ENCODE measurements at places on chromosomes 13 and 19. TPM values are rescaled to one million over a fixed set of nuclear protein-coding genes. Genes with fewer than 3 reads are reported as not detected.

GRIK5 gene
- total RNA-seq, result 18.4 TPM

OR7C2 gene
- total RNA-seq, result not detected

DNA sequence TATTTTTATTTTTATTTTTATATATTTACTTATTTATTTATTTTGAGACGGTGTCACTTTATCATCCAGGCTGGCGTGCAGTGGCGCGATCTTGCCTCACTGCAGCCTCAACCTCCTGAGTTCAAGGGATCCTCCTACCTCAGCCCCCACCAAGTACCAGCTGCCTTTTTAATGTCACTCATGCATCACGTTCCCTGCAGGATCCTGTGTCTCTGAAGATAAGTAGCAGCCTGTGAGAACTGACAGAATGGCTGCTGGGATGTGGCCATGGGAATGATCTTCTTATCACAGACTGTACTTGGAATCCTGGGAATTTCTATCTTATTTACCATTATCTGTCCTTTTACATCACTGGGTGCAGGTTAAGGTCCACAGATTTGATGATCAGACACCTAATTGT lies 9.2 kb upstream of the ZNF761 start:
- no peak for DNase-seq

DNA sequence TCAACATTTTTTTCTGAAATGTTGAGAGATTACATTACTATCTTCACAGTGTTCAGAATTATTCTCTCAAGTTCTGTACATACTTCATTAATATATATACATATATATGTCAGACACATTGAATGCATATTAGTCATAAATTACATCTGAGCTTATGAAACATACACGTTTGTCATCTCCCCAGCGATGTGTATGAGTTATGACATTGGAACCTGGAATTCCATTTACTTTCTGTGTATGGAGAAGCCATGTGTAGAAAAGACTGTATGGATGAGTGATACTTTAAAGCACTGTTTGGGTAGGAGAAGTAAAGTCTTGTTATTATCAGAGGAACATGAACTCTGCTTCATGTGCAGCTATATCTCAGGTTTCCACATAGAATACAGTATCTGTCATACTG lies 167.2 kb downstream of the FGF14 start:
- DNase-seq, result no peak

BAX gene
- 286 TPM for total RNA-seq

DNA sequence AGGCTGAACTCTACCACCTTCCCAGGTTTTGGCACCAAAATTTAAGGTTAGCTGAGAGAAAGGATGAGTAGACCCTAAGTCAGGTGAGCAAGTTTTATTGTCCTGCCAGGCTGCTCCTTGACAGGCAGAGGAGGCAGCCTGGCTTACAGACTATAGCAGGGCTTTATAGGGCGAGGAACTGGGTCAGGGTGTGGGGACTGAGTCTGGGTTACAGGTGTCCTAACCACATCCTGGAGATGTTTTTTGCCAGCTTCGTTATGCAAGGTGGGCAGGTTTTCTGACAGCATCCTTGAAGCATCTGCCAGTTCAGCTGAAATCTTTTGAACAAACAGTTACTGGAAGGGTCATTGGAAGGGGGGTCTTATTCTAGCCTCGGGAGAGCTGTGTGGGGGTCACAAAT lies 905.7 kb upstream of the SLITRK5 start:
- DNase-seq, result no peak

DNA sequence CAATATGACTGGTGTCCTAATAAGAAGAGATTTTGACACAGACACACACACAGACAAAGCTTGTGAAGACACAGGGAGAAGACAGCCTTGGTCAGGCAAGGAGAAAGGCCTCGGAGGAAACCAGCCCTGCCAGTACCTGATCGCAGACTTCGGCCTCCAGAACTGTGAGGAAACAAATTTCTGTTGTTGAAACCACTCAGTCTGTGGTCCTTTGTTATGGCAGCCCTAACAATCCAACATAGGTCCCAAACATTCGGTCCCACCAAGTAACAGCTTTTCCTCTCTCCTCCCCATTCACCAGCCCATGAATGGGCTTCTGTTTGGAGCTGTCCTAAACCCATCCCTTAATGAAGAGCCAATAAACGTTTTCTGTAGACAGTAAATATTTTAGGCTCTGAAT lies 36.4 kb upstream of the UBAC2 start:
- DNase-seq, result no peak

ZNF443 gene
- total RNA-seq, result 7.3 TPM

DNA sequence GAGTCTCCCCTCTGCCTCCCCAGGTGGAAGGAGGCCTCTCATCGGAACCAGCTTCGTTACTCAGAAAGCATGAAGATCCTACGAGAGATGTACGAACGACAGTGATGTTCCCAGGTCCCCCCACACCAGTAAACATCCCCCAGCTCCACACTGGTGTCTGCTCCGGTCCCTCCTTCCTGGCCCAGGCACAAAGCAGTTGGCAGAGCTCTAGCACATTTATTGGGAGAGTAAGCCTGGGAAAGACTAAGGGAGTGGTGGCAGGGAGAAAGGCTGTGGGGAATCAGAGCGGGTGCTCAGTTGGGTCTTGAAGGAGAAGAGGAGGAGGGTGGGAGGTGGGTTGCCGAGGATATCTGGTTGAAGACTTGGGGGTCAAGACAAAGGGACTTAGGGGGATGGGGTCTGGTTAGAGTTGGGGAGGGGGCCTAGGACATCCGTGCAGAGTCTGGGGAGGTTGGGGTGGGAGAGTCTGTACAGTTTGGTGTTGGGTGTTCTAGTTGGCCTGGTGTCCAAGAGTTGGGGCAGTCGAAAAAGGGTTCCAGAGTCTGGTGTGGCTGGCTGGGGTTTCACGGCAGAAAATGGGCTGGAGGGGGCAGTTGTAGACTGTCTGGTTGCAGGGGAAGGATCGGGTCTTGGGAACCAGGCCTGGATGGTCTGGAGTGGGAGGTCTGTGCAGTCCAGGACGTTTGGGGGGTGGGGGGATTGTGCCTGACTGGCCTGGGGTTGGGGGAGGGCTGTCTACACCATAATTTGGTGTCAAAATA lies 2.3 kb downstream of the HSPB6 start:
- no peak for DNase-seq

GRCh38 chr13:70784207-70784989 lies 676.1 kb upstream of the KLHL1 start:
- no peak for DNase-seq

- no peak for DNase-seq
These were observed 130.6 kb upstream of the SOX1 start for GRCh38 chr13:111936267-111936925.

IGFL3 gene
- not detected for total RNA-seq

GRCh38 chr13:30895773-30896172 lies 10.3 kb upstream of the MEDAG start:
- no peak for DNase-seq

- peak; percentile 96 for DNase-seq
These were observed at the start of gene NOVA2 for GRCh38 chr19:45973553-45974338. NOVA2 (minus strand) TSS chr19:45973865; CDS start chr19:45973351, 514 bp downstream.

GGN gene
- total RNA-seq, result 0.74 TPM

DNA sequence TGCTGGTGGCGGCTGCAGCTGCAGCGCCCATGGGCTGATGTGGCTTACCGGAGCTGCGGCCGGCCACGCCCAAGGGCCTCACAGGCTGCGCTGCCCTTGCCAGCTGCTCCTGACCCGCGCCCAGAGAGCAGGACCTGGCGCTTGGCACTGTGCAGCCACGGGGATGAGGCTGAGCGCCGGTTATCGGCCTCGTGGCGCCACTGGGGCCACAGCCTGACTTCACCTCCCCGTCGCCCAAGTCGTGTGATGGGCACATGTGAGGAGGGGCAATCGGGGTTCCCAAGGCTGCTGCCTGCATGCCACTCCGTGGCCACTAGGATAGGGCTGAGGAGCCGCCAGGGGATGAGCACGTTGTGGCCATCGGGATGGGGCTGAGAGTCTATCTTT lies 77.2 kb upstream of the PABPC3 start:
- DNase-seq, result no peak

KLHL1 gene
- total RNA-seq, result not detected

LHB gene
- total RNA-seq, result 1.4 TPM

POP4 gene
- 48.8 TPM for total RNA-seq

DNA sequence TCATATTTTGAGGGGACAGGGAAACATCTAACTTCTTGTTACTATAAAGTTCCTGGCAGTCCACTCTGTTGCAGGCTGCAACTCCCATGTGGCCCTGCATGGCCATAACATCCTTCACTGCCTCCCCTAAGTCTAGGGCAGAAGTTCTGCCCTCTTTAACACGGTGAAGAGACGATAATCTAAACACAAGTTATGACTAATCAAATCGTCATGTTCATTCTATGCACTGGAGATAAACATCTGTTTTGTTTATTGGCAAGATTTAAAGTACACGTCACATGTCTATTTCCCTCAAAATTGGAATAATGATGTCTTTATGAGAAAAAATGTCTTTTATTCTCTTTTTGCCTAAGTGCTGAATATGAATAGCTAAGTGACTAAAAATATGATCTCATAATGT lies 1629.4 kb downstream of the PCDH9 start:
- DNase-seq, result no peak

COL4A1 gene
- 2,720 TPM for total RNA-seq

DNA sequence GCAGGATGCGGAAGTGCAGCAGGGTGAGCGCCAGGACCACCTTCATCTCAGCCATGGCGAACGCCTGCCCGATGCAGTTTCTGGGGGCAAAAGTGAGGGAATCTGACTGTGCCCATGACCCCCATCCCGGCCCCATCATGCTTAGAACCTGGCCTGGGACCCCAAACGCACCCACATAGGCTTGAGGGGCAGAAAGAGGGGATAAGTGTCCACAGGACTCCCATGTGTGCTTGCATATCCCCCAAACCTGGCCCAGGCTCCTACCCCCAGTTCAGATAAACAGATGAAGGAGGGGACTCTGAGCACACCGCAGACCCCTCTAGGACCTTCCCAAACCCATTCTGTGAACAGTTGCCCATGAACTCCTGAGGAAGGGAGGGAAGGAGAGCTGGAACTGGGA lies 16.0 kb upstream of the CYP4F2 start:
- no peak for DNase-seq

DNA sequence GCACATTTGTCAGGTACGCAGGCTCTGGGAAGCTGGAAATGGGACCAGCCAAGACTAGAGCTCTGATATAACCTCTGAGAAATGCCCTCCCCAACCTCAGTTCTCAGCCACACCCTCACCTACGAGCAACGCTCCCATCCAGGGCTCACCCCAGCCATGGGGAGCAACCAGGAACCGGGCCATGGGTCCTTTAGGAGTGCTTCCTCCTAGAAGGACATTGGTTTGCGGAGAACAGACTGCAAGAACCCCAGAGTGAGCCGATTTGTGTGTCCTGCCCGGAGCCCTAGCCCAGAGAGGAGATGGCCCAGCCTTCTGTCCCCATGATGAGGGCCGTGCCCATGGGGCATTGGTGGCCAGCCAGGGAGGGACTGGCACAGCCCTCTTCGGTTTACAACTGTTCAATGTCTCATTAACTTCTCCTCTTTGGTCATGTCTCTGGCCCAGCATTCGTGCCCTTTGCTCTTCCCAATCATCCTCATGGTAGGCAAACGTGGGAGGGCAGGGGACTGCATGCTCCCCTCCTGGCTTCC lies 32.9 kb upstream of the IGSF23 start:
- DNase-seq, result no peak

- DNase-seq, result no peak
These were observed 3.6 kb upstream of the ADAMTSL5 start for GRCh38 chr19:1516395-1516753.

GRCh38 chr19:13095934-13096927 lies 6.4 kb downstream of the LYL1 start:
- peak; percentile 75 for DNase-seq

DNA sequence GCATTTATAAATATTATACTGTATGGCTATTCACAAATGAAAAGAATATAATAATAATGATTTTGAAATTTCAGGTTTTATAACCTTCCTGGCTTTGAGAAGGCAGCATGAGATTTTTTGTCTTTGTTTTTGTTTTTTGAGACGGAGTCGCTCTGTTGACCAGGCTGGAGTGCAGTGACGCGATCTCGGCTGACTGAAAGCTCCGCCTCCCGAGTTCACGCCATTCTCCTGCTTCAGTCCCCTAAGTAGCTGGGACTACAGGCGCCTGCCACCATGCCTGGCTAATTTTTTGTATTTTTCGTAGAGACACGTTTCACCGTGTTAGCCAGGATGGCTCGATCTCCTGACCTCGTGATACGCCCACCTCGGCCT lies 64.1 kb downstream of the ZNF429 start:
- no peak for DNase-seq

GRCh38 chr13:46348961-46349360 lies 38.1 kb downstream of the RUBCNL start:
- DNase-seq, result no peak

DNA sequence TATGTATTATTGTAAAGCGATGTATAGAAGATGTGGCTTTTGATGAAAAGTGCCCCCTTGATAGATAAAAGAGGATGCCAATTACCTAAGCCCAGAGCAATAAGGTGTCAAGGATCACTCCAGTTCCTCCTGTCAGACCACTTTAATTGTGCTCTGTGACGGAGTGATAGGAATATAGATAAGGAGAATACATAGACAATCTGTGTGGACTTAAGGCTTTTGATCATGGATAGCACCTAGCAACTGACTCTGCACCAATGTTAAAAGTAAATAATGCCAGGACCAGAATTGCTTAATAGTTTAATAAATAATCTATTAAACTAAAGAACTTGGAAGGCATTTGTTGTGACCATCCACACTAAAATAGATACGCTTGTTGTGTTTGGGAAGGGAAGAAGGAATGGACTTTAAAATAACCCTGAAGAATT lies 390.7 kb upstream of the ARGLU1 start:
- DNase-seq, result no peak

PSG1 gene
- total RNA-seq, result not detected

DNA sequence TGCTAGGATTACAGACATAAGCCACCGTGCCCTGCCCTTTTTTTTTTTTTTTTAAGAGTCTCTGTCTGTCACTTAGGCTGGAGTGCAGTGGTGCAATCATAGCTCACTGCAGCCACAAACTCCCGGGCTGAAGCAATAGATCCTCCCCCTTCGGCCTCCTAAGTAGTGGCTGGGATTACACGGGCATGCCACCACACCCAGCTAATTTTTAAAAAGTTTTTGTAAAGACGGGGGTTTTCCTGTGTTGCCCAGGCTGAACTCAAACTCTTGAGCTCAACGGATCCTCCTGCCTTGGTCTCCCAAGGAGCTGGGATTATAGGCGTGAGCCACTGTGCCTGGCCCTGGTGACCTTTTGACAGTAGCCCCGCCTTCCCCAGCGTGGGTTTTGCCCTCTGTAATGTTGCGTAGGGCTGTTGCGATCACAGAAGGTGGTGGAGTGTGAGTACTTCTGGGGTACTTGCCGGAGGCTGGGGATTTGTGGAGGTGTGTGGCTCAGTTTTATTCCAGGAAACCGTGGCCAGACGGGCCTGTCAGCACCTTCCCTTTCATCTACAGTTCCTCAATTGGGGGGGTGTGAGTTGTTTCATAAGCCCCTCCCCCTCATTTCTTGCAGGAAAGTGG lies 11.6 kb upstream of the RETN start:
- DNase-seq, result no peak

POSTN gene
- 0.41 TPM for total RNA-seq

FGF21 gene
- total RNA-seq, result not detected

DACT3 gene
- total RNA-seq, result 1.1 TPM

DNA sequence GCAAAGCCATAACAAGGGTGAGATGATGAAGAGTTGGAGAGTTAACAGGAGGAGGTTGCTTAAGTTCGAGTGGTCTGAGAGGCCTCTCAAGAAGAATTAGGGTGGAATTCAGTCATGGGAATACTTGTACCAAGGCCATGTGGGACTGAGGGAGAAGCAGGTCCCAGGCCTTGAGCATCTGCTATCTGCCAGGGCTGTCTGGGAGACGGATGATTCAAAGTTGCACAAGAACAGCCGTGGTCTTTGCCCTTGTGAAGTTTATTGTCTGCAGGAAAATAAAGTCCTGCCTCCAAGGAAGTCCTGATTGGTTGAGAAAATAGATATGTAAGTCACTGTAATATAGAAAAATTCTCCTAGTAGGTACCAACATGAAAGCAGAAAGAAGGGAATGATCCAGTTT lies 178.8 kb upstream of the RFC3 start:
- no peak for DNase-seq

All from endothelial cell (in vitro differentiated cells).